ENCODE measurements at places on chromosomes 13 and 19.

DNA sequence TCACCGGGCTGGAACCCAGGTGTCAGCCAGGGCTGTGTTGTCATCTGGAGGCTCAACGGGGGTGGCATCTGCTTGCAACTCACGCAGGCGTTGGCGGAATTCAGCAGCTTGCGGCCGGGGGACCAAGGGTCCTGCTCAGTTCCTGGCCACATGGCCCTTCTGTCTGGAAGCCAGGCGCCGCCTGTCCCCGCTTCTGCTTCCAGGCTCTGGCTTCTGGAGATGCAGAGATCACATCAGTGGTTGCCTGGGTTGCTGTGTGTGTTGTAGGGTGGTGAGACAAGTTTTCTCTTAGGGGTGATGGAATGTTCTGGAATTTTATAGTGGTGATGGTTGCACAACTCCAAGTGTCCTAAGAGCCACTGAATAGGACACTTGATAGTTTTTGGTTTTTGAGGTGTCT is 5.0 kb downstream of the ADAT3 start:
- H3K27ac ChIP-seq: no peak overlapping the region
- no peaks in the 10 kb centered on the region for H3K27me3 ChIP-seq
- no peak for DNase-seq
- no peaks in the 10 kb centered on the region for H3K36me3 ChIP-seq
- H3K4me1 ChIP-seq: peaks cover 19% of the 10 kb centered on the region

DNA sequence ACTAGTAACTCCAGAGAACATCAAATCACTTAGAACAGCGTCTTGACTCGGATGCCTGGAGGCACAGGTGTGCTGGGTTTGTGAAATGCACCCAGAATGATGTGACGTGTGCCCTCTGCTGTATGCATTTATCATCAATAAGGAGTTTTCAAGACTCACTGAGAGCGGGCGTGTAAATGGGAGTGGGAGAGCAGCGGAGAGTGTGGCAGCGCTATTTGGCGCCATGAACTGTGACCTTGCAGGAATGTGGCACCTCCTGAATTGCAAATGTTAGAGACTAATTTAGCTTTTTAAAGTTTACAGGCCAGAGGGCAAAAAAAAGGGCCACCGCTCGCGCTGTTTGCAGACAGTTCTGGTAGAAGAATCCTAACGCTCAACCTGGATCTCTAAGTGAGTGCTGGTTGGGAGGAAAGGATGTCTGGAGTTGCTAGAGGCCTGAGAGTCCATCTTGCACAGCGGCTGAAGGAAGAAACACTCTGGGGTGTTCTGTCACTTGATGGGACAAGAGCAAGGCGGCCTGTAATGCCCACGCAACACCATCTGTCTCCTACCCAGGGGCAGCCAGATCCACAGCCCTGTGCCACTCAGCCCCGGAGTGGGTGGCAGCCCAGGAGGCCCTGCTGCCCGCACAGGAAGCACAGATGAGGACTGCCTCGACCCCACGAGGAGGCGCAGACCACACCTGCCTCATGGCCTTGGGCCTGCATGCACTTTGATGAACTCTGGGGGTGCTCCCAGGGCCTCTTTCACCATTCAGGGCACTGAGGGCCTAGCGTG is 19.7 kb downstream of the RANBP3 start:
- no peaks in the 10 kb centered on the region for H3K27me3 ChIP-seq
- DNase-seq: no peak
- no peak overlapping the region for H3K27ac ChIP-seq

DNA sequence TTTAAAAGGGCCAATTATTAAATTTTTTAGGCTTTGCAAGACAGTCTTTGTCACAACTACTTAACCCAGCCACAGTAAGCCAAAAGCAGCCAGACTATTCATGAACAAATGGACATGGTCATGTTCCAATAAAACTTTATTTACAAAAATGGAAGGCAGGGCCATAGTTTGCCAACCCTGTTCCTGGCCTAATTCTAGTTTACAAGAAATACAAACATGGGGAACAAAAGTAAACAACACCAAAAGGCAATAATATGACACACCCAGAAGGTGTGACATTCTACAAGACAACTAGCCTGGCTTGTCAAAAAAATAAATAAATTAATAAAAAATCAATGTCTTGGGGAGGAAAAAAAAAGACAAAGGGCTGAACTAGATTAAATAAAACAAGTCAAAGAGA is 24.8 kb upstream of the CCNP start:
- no peak for DNase-seq
- no peak overlapping the region for H3K27ac ChIP-seq
- H3K36me3 ChIP-seq: no peaks in the 10 kb centered on the region
- no peaks in the 10 kb centered on the region for H3K4me1 ChIP-seq
- H3K27me3 ChIP-seq: no peaks in the 10 kb centered on the region

DNA sequence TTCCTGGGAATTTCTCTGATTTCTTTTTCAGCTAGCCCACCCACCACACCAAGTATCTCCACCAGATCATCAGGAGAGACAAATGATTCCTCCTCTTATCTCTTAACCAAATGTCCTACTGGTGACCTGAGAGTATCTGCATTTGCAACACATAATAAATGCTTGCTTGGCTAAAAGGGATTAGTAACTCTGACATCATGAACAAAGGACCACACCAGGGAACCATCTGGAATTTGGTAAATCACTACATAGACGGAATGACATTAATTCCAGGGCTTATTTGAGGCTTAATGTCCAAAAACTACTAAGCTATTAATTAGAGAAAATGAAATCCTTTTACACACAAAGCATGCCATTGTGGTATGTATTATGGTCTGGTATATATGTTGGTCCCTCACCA is 139.0 kb downstream of the RAP2A start:
- DNase-seq: no peak
- no peak overlapping the region for H3K27ac ChIP-seq
- H3K4me1 ChIP-seq: peaks cover 5% of the 10 kb centered on the region
- no peaks in the 10 kb centered on the region for H3K36me3 ChIP-seq

GRCh38 chr19:2615782-2616181 is 86.7 kb downstream of the GNG7 start:
- H3K36me3 ChIP-seq: no peaks in the 10 kb centered on the region
- no peaks in the 10 kb centered on the region for H3K4me1 ChIP-seq
- H3K27me3 ChIP-seq: no peaks in the 10 kb centered on the region
- no peak overlapping the region for H3K27ac ChIP-seq
- no peak overlapping the region for H3K4me3 ChIP-seq
- DNase-seq: no peak

DNA sequence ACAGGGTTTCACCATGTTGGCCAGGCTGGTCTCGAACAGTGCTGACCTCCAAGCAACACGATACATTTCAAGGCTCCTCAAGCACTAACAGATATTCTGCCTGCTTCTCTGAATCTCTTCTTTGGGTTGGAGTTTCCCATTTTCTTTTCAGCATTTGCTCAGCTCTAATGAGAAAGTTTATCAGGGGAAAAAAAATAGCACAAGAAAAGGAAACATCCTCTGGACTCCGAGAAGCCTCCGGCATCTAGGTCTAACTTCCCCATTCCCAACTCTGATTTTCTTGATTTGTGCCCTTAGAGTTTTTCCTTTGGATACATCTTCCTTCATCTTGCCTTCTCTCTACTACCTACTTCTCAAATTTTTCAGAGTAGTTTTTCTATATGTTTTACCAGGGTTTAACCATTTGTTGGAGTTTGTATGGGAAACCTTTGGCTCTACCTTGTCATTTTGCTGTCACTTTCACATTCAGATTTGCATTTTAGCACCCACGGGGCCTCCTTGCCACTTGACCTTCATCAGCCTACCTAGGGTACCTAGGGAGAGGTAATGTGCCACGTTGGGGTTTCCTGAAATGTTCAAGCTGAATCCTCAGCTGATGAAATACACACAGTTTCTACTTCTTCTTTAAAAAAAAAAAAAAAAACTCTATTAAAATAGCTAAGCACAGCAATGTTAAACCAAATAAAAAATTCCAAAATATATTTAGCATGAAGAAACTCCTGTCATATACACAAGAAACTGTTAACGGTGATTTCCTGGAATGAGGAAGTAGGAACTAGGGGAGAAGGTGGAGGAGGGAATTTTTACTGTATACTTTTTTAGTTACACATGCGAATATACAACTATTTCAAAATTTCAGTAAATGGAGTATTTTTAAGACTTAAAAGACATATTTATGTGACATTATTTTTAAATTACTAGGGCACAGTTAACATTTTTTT is 5.1 kb upstream of the USP12 start:
- H3K4me1 ChIP-seq: no peaks in the 10 kb centered on the region
- no peak overlapping the region for H3K4me3 ChIP-seq
- no peak overlapping the region for H3K27ac ChIP-seq
- no peaks in the 10 kb centered on the region for H3K27me3 ChIP-seq
- no peaks in the 10 kb centered on the region for H3K36me3 ChIP-seq

DNA sequence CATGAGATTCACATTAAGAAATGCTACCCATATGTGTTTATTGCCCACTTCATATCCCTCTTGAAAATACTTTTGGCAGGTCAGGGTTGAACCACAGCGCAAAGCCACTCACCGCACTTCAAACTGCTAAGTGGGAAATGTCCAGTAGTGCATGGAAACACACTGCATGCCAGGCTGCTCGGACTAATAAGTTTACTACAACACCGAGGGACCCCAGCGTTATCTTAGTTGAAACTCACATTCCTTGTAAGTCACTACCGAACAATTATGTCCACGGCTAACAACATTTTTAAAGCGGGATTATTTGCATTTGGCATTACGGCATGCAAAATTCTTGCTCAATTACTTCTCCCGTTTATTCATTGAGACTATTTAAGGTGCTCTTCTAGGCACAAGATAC is 4.0 kb downstream of the BRD4 start:
- H3K27ac ChIP-seq: no peak overlapping the region
- H3K4me3 ChIP-seq: no peak overlapping the region
- no peak for DNase-seq
- H3K36me3 ChIP-seq: no peaks in the 10 kb centered on the region

- no peaks in the 10 kb centered on the region for H3K36me3 ChIP-seq
- no peak overlapping the region for H3K27ac ChIP-seq
- H3K4me3 ChIP-seq: no peak overlapping the region
- H3K4me1 ChIP-seq: no peaks in the 10 kb centered on the region
- no peak for DNase-seq
- no peaks in the 10 kb centered on the region for H3K27me3 ChIP-seq
Measured at GRCh38 chr13:44447783-44448321, 74.2 kb downstream of the SERP2 start.

DNA sequence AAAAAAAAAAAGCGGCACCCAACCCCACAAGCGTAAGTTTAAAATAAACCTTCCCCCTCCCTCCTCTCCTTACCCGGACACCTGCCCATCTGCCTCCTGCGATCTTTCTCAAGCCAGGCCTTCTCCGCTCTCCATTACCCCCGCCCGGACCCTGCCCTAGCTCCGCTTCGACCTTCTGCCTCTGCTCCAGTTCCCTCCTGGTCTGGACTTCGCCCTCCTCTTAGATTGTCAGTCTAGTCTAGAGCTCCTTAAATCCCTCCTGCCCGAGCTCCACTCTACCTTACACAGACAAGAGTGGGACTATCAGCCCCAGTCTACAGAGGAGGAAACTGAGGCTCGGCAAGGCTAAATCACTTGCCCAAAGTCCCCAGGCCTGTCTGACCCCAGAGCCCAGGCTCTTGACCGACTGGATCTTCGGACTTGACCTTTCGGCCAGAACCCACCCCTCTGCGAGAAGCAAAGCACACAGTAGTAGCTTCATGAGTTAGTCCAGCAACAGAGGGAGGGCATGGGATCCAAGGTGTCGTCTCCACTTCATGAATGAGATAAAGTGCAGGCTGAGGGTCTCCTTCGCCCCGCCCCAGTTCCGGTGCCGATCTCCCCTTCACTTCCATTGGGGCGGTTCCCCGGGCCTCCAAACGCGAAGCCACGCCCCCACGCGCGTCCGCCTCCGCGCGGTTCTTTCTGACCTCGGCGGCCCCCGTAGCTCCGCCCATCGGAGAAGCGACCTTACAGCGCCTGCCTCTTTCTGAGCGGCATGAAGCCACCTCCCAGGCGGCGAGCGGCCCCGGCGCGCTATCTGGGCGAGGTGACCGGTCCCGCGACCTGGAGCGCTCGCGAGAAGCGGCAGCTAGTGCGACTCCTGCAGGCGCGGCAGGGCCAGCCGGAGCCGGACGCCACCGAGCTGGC is at the start of gene SNAPC2:
TSS of gene SNAPC2 (plus strand) at position 729 of the 909 bp plus-strand sequence. CDS start at position 758, 29 bp downstream.
- no peak within 1 kb of the TSS for H3K27ac ChIP-seq
- H3K4me1 ChIP-seq: peaks cover 25% of the 10 kb centered on the region
- H3K36me3 ChIP-seq: no peaks in the 10 kb centered on the region
- peak within 1 kb of the TSS; percentile 96 for H3K4me3 ChIP-seq
- H3K27me3 ChIP-seq: peaks cover 6% of the 10 kb centered on the region

DNA sequence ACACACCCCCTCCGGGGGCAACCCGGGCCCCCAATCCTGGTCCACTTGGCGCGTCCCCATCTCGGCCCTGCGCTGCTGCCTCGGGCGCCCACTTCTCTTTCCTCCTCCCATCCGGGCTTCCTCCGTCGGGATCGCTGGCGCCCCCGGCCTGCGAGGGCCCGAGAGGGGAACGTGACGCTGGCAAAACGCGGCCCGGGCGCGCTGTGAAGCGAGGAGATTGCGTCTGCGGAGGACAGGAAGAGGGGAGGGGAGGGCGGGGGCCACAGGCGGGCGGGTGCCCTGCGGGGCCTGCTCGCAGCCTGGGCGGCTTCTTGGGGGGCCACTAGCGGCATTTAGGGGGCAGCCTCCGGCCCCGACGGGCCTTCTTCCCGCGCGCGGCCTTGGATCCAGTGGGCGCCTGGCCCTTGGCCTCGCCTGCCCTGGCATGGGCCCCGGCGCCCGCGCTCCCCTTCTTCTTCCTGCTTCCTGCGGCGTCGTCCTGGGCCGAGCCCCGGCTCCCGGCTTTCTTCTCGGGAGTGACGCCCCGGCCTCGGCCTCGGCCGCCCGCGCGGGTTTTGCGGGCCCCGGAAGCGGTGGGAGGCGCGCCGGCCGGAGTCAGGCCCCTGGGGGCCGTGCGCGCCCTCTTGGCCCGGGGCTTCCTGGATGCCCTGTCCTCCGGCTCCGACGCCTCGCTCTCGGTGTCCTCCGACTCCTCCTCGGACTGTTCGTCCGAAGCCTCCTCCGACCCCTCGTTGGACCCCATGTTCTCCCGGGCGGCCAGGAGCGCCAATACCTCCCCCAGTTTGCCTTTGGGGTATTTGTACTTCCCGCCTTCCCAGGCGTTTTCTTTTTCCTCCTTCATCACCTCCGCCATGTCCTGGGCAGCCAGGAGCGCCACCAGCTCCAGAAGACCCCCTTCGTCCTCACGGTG is 2.2 kb downstream of the PNMA8B start:
- DNase-seq: peak; percentile 56
- H3K36me3 ChIP-seq: no peaks in the 10 kb centered on the region
- no peaks in the 10 kb centered on the region for H3K27me3 ChIP-seq
- peak overlapping the region; percentile 27 for H3K27ac ChIP-seq
- H3K4me3 ChIP-seq: peak overlapping the region; percentile 34

DNA sequence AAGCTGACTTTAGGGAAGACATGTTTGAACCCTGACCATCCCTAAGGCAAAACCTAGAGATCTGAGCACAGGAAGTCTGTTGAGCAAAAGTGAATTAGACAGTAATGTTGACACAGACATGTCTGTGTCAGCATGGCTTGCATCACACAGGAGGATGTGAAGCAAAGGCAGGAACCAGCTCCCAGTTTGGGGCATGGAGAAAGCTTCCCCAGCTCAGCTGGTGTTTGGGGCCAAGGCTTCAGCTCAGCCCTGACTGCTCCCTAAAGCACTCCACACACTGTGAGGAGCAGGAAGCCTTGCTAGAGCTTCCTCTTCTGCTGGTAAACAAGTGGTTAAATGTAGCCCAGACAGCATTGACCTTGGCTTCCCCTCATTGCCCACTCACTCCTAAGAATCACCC is 153.8 kb upstream of the UBL3 start:
- no peaks in the 10 kb centered on the region for H3K36me3 ChIP-seq
- H3K4me1 ChIP-seq: no peaks in the 10 kb centered on the region
- H3K27ac ChIP-seq: no peak overlapping the region
- no peak for DNase-seq
- H3K4me3 ChIP-seq: no peak overlapping the region
